ENCODE measurements at places on chromosomes 3 and 15. TPM values are rescaled to one million over a fixed set of nuclear protein-coding genes. Genes with fewer than 3 reads are reported as not detected.

Gene DLL4
- 1.5 TPM for polyA plus RNA-seq

Gene CLDN18
- not detected for polyA plus RNA-seq

- DNase-seq = no peak
Measured at GRCh38 chr3:27729748-27730611, 7.9 kb upstream of the EOMES start.

GRCh38 chr3:14256561-14257342 is 78.1 kb downstream of the LSM3 start:
- DNase-seq = no peak
